ENCODE measurements at places on chromosomes 2 and 18.

DNA sequence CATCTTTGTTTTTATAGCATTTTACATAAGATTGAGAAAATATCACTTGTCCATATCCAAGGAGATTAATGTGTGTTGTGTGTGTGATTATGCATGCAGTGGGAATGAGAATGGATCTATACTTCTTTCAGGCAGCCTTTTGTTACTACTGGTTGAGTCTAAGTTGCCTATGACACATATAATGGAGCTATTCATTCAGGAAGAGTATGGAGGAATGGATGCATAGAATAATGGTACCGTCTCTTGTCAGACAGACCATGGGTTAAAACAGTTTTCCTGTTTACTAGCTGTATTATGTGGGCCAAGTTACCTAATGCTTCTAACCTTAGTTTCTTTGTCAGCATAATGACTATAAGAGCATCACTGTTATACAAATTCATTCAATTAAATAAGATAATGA, 155.4 kb upstream of the KYNU start:
- no peak for DNase-seq

DNA sequence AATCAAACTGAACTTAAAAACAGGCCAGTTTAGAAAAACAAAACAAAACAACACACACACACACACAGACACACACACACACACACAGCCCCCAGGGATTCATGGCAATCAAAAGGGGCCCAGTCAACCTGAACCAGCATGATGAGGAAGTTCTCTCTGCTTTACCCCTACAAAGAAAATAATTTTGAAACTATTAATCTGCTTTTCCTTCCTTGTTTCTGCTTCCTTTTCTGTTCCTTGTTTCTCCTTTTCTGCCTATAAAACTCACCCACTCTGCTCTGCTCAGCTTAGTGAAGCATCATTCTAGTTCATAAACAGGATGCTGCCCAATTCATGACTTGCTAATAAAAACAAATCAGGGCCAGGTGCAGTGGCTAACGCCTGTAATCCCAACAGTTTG, 203.1 kb downstream of the RAB3GAP1 start:
- DNase-seq, result no peak

GRCh38 chr2:55604027-55604565, 13.3 kb downstream of the PPP4R3B start:
- DNase-seq, result no peak

GRCh38 chr2:45890819-45891218, 239.3 kb downstream of the PRKCE start:
- DNase-seq, result no peak

DNA sequence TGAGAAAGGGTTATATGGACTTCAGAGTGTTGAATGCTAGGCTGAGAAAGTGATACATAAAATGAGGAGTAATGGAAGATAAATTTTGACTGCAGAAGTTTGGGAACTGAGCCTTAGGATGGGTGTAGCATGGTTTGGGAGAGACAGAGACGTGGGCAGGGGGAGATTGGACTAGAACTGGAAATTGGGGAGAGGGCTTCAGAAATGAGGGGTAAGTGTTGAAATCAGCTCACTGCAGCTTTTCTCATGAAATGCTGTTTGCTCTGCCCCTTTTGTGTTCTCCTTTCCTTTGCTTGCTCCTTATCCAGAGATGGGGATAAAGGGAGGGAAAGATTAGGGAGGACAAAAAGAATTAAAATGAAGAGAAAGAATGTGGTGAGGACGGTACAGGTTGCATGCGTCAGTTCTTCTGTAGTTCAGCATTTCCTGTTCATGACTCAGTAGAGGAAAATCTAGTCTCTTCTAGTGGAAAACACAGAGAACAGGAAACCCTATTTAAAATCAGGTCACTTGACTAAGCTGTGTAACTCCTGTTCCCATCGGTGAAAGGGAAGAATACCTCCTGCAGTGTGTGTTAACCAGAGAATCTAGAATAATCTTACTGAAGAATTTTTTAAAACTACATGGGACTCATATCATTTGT, 105.6 kb downstream of the CRIM1 start:
- no peak for DNase-seq

- no peak for DNase-seq
These were observed 122.2 kb downstream of the QPCT start for GRCh38 chr2:37466533-37467222.

Data from cerebellum (tissue), 4 donors.